ENCODE measurements at places on chromosomes 6 and 20. TPM values are rescaled to one million over a fixed set of nuclear protein-coding genes. Genes with fewer than 3 reads are reported as not detected.

The CYP24A1 gene
- not detected for polyA plus RNA-seq

The SLC22A3 gene
- not detected for polyA plus RNA-seq

The FAM83C gene
- not detected for polyA plus RNA-seq

The LAMA5 gene
- 7.4 TPM for polyA plus RNA-seq

The HUS1B gene
- 1.7 TPM for polyA plus RNA-seq

The SLC35D3 gene
- not detected for polyA plus RNA-seq

The PAK5 gene
- polyA plus RNA-seq: not detected

The PBOV1 gene
- polyA plus RNA-seq: not detected

The JPH2 gene
- polyA plus RNA-seq: not detected

The HSPA12B gene
- not detected for polyA plus RNA-seq

DNA sequence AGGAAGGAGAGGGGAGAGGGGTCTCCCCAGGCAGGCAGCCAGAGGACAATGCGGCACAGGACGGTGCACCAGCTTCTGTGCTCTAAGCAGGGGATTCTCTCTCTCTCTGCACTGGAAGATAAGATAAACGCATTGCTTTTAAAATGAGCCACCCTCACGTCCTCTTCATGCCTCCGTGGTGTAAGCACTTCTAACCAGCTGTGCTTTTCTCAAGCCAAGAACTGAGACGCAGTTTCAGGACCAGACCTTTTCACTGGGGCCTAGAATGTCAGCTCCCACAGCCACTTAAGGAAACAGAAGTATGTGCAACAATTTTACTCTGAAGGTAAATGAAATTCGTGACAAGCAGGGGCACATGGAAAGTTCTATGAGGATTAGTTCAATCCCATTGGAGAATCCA, 82.4 kb downstream of the PSMB1 start:
- DNase-seq: no peak

DNA sequence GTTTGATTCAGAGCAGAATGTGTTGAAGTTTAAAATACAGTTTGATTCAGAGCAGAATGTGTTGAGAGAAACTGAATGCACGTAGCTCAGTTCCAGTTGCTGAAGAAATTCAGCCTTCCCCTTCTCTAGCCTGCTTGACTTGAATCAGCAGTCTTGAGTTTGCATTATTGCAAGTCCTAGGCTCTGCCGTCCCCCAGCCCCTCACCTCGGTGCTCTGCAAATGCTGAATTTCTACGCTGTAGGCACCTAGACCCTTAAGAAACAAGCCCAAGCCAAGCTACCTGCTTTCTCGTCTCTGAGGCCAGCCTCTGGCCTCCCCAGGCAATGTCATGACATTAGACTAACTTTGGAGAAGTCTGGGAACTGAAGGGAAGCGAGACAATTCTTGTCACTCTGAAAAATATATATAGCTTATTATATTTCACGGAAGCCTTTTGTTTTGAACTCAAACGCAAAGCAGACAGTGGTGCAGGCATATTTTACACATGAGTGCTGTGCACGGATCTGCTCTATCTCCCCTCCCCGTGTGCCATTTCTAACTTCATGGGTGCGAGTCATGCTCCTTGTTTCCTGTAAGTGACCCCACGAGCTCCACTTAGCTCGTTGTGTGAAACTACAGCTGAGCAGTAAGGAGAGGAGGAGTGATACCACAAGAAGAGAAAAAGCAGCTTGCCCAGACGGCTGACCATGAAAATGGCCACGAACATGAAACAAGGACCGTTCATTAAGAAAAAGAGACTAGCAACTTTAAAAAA, 71.4 kb upstream of the DUSP22 start:
- DNase-seq: no peak

DNA sequence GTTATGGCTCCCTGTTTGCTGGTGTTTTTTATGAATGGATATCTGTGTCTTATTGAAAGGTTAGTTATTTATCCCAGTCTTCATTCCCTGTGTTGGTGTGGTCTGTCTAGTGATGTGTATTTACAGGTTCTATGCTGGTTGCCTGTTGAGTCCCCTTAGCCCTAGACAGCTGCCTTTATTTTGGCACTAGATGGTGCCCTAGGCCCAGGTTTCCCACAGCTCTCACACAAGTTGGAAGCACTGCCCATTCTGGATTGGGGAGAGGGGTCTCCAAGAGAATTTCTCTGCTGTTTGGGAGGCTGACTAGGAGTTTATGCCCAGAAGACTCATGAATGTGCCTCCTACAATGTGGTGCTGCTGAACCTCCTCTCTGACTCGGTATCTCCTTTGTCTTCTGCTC, 12.4 kb downstream of the GRM1 start:
- no peak for DNase-seq

DNA sequence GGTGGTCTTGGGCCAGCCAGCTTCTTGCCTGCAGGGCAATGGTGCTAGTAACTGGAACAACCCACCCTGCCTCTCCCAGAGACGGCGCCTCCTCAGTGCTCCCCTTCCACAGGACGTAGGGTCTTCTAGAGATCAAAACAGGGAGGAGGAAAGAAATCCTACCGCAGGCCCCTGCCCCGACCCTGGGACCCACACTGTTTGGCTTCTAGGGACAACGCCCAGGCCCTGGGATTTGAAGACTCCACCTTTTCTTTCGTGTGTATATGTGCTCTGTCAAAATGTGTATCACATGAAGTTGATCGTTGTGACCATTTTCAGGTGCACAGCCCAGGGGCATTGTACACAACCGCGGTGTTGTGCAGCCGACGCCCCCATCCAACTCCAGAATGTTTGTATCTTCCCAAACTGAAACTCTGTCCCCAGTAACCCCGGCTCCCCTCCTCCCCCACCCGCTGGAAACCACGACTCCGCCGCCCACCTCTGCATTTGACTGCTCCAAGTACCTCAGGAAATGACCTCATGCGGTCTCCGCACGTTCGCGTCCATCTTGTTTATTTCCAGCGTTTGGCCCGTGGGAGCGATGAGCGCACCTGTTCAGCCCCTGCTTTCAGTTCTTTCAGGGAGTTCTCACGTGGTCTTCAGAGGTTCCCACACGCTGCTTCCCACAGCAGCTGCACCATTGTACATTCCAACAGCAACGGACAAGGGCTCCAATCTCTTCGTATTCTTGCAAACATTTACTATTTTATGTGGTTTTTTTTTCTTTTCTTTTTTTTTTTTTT, 3.4 kb upstream of the BHLHE23 start:
- peak; percentile 58 for DNase-seq

GRCh38 chr6:11589261-11589660, 51.7 kb downstream of the TMEM170B start:
- no peak for DNase-seq

DNA sequence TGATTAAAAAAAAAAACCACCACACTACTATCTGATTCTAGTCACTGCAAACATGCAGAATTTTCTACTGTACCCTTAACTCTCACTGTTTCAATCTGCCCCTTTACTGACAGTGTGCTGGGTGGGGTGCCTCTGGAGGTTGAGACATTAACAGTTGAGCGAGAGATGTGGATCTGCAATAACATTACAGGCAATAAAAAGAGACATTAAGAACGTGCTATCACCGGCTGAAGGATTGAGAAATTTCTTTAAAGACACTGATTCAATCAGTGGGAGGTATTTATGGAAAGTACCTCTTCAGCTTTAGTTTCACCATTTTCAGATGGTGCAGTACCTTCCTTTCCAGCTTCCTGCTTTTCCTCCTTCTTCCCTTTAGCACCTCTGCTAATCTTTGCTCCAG, 32.5 kb downstream of the HMGN3 start:
- DNase-seq: no peak

DNA sequence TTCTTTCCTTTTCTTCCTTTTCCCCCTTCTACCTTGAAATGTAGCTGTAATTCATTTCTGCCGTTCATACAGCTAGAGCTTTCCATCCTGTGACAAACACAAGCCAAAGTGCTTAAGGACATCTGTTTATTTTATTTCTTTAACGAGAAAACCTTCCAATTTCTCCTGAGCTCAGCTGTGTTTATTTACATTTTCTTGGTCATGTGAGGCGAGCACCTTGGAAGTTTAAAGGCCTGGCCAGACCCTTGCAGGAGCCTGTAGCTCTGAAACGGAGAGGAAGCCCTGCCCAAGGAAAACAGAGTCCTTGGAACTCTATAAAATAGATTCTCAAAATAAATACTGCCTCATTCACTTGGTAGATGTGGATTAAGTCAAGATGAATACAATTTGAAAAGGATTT, 223.1 kb downstream of the EYA2 start:
- no peak for DNase-seq

- DNase-seq: no peak
Measured at GRCh38 chr6:44135173-44135758, 7.9 kb downstream of the TMEM63B start.

DNA sequence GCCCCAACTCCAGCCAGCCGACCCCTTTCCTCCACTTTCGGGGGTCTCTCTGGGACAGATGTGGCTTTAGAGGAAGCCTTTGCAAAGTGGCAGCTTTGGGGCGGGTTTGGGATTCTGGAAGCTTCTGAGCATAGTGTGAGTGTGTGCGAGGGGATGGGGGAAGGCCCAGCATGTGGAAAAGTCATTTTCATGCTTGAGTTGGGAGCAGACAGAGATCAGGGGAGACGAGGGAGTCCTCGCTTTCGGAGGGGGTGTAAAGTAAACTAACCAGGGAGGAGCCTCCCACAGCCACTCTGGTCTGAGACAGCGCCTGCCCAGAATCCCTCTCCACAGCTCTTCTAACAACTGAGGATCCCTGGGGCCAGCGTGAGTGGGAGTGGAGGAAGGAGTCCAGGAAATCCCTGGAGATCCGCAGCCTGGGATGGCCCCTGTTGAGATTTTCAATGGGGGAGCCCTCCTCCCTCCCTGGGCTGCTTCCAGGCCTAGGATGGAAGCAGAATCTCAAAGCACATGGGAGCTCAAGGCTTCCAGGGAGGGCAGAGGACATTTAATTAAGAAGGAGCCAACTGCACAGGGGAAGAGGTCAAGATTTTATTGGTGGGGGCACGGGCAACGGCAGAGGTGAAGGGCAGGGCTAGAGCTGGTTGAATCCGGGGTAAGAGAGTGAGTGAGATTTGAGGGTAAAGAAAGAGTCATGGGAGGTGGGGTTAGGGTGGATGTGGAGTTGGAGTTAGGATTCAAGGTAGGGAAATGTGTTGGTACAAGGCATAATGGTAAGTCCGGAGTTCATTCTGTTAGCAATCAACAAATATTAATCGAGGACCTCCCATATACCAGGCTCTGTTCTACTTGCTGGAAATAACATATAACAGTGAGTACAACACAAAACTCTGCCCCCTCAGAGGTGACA, 102.3 kb upstream of the FOXP4 start:
- no peak for DNase-seq

- DNase-seq: no peak
Measured at GRCh38 chr6:100617633-100618350, 153.1 kb upstream of the SIM1 start.

DNA sequence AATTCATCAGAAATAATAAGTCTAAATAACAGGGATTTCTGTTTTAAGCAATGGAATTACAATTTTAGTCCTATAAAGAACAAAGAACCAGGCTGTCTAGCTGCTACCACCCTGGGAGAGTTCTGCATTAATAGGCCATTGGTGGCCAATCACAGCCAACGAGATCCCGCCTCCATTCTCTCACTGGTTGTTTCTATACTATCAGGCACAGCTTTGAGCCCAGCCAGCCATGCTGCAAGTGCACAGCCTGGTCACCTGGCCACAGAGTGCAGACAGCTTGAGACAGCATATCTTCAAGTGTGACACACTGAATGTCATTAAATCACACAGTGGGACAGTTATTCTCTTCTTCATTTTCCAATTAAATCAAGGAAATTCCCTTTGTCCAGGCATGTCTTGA, 16.1 kb upstream of the RAB22A start:
- DNase-seq: no peak

DNA sequence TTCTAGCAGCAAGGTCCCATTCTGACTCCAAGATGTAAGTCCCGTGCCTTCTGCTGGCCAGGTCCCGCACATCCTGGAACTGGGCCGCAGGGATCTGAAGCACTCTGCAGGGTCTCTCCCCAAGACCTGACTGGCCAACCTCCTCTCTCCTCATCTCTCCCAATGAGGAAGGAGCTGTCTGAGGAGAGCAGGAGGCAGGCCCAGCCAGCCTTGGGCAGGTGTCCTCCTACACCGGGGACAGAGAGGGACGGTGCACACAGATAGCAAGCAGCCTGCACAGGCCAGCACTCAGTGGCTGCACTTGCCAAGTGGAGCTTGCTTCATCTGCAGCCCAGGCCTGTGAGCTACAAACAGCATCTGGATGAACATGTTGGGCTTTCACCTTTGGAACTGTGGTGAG, 76.8 kb upstream of the CD93 start:
- DNase-seq: no peak

- no peak for DNase-seq
Measured at GRCh38 chr20:17971300-17972013, 2.6 kb downstream of the MGME1 start.

DNA sequence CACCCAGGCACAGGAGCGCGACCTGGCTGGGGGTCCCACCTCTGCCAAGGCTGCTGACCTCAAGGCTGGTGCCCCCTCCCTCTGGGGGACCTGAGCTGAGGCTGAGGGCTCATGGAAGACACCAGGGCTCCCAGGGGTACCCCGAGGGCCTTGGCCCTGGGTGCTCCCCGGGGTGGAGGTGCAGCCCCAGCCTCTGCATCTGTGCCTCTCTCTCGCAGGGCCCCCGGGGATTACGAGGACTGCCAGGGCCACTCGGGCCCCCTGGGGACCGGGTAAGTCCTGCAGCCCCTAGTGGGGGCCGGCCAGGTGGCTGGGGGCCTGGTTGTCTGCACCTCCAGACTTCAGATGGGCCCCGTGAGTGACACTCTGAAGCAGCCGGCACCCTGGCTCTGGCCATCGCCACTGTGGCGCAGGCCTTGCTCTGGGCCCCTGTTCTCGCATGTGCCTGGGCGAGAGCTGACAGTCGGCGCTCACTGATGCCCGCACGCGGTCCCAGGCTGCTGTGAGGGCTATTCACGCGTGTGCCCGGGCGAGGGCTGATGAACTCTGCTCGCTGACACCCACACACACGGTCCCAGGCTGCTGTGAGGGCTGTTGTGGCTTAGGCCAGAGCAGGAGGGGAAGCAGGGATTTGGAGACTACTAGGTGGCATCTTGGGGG, 9.3 kb downstream of the COL9A3 start:
- no peak for DNase-seq

DNA sequence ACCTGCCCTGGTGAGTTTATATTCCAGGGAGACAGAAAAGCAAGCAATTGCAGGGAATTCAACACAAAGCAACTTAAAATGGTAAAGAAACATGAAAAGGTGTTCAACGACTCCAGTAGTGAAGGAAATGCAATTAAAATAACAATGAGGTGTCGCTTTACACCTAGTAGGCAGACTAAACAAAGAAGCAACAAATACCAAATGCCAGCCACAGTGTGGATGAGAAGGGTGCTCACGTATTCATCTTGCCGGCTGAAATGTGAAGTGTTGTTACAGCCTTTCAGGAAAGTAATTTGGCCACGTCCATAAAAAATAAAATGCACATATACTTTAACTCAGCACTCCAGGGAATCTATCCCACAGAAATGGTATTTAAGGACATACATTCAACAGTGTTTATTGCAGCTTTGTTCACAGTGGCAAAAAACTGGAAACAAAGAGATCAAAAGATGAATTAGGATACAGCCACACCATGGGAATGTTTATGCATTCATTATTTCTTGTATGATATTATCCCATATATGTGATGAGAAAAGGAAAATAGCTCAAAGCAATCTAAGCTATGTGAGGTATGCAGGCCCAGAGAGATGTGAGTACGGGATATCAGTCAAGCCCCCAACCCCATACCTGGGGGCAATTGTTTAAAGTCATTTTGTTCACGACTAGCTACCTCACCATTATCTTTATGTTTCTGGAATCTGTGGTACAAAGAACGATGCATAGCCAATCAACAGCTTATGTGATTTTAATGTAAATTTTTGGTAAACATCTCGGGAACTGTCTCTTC, 266.0 kb upstream of the SOX4 start:
- no peak for DNase-seq
